ENCODE measurements at places on chromosomes 16 and 17.

- no peak for DNase-seq
Measured at GRCh38 chr16:53848277-53848942, 144.5 kb downstream of the FTO start.

- no peak for DNase-seq
Measured at GRCh38 chr16:66800856-66801255, 528 bp downstream of the TERB1 start.

GRCh38 chr16:17108596-17108995 is 362.2 kb downstream of the XYLT1 start:
- no peak for DNase-seq

- no peak for DNase-seq
Measured at GRCh38 chr17:38410201-38410600, 18.1 kb upstream of the ARHGAP23 start.

- no peak for DNase-seq
Measured at GRCh38 chr16:70441406-70441990, 2.6 kb upstream of the ST3GAL2 start.

DNA sequence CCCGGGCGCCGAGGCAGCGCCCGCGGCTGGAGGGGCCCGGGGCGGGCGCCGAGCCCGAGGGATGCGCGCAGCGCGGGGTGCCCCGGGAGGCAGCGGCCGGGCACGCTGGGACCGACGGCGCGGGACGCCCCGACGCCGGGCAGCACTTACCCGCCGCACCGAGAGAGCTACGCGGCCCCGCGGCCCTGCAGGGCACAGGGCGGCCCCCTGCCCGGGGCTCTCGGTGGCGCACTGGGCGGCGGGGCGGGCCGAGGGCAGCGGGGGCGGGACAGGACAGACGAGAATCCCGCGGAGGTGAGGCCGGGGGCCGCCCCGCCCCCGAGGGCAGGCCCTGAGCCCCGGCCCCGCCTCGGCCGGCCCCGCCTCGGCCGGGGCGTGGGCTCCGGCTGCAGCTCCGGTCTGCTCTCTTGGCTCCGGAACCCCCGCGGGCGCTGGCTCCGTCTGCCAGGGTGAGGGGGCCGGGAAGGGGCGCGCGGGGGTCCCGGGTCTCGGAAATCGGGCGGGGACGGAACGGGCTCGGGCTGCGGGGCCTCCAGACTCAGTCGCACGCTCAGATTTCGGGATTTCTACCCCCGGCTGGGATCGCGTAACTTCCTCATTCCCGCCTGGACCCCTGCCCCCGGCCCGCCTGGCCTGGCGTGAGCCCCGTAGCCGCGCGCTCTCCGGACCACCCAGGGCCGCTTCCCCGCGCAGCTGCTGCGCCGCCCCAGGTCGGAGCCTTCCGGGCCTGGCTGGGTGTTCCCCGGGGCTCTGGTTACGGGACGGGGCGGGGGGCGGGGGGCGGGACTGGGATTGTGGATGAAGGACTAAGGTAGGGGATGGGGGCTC is at the start of gene PLD2:
Gene PLD2 (plus strand): TSS at position 376 of the 828 bp plus-strand sequence. CDS start 621 bp downstream, outside the sequence.
- DNase-seq, result peak; percentile 88

- DNase-seq, result no peak
Measured at GRCh38 chr17:9632741-9633140, 12.6 kb upstream of the USP43 start.

GRCh38 chr17:66426397-66427033 is 124.1 kb downstream of the PRKCA start:
- DNase-seq, result peak; percentile 29

- DNase-seq, result peak; percentile 37
Measured at GRCh38 chr17:79721993-79722671, 8.6 kb upstream of the ENPP7 start.

- DNase-seq, result no peak
Measured at GRCh38 chr17:78585006-78585630, 7.9 kb upstream of the DNAH17 start.

DNA sequence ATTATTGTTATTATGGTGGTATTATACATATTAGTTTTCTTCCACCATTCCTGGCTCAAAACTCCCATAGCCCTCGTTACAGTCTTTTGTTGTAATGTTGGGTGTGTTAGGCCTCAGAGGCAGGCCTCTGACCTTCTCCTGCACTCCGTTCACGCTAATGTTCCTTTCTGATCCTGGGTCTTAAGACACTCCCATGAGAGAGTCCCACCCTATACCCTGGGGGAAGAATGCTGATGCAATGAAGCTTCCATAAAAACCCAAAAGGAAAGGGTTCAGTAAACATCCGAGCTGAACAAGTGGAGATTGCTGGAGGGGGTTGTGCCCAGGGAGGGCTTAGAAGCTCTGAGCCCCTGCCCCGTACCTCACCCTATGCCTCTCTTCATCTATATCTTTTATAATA is 141.3 kb upstream of the NETO2 start:
- no peak for DNase-seq

All from ACHN (cell line).